Activated T-helper 1 cell treated with anti-CD3 and anti-CD28 coated beads, Interleukin-2, amount 50 U/mL, for 16 hours (primary cell): ENCODE measurements at places on chromosomes 13 and 19.

GRCh38 chr19:39842693-39843435 is 3.3 kb downstream of the FBL start:
- no peak for DNase-seq

DNA sequence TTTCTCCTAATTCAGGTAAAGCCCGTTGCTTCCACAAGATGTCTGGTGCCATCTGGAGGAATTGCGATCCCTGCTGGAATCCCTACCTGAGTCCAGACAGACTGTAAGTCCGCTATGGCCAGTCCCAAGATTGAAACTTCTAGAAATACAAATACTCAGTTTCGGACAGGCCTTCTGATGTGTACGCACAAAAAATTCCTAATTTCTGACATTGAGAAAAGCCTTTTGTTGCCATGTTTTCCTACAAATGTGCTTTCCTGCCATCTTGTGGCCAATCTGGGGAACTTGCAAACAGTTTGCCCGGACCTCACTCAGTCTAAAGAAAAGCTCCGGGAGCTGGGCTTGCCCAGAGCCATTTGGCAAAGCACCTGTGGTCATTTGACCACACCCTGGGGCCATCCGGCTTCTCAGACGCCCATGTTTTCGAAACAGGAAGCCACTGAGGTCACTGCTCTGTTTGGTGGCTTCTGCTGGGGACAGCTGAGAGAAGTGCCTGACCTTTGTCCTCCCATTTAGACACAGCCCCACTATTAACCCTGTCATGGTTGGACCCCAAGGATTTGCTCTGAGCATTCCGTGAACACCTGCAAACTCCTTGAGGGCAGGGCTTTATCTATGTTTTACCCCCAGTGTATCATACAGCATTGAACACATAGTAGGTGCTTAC is 79.4 kb downstream of the SLC15A1 start:
- DNase-seq, result no peak

- no peak for DNase-seq
Observed at GRCh38 chr19:6047256-6047655, 63.0 kb downstream of the RFX2 start.

GRCh38 chr19:35140207-35140961 is 1.8 kb downstream of the FXYD1 start:
- no peak for DNase-seq

DNA sequence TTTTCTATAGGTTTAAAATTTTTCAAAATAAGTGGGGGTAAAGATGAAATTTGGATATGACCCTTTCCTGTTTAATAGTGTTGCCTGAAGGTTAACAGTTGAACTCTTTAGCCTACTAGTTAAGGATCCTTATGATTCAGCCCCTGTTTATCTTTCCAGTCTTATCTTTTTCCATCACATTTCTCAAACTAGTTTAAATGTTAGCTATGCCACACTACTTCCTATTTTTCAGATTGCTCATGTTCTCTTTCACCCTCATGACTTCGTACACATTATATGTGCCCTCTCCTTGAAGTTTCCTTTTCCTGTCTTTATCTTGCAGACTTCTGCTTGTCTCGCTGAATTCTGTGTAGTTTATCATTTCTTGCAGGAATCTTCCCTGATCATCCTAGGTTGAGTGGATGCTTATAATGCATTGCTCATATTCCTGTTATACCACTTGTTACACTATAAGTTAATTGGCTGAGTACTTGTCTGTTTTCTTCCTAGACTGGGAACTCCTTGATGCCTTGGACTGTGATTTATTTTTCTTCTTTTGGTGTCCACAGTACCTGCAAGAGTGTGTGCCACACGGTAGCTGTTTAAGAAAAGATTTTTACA is 86.7 kb downstream of the FNDC3A start:
- DNase-seq, result no peak

DNA sequence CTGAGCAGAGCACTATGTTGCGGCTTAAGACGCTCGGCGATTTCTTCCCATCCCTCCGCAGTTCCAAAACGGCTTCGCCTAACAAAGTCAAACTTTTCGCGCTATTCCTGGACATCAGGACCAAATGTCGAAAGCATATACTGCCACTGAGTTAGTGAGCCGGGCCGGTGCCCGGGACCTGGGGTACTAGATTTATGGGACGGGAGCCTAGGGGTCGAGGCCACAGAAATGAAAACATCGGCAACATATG is 699 bp downstream of the RCBTB2 start:
- no peak for DNase-seq

- no peak for DNase-seq
Observed at GRCh38 chr13:86445206-86445605, 646.0 kb upstream of the SLITRK6 start.

DNA sequence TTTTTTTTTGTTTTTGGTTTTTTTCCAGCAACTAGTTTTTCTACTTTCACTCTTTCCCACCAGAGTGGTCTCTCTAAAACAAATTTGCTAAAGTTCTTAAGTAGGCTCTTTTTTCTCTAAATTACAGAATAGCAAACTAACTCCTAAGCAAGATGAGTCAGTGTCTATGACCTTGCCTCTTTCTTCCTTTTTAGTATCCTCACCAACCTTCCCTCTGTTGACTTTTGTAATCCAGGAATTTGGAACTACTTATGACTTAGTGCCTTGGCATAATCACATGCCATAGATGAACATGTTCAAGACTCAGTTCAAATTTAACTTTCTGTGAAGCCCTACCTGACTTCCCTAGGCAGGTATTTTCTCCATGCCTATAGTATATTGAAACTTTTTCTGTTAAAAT is 32.3 kb upstream of the AKAP11 start:
- no peak for DNase-seq

GRCh38 chr19:43532571-43532961 is 422 bp upstream of the ZNF575 start:
- DNase-seq, result no peak

- DNase-seq, result no peak
Observed at GRCh38 chr13:43305416-43305815, 282.0 kb downstream of the DNAJC15 start.

GRCh38 chr19:10636304-10636972 is 11.1 kb downstream of the SLC44A2 start:
- DNase-seq, result no peak

- no peak for DNase-seq
Observed at GRCh38 chr19:20254121-20254520, 87.1 kb downstream of the ZNF486 start.

- no peak for DNase-seq
Observed at GRCh38 chr19:16051254-16052025, 24.9 kb upstream of the TPM4 start.

DNA sequence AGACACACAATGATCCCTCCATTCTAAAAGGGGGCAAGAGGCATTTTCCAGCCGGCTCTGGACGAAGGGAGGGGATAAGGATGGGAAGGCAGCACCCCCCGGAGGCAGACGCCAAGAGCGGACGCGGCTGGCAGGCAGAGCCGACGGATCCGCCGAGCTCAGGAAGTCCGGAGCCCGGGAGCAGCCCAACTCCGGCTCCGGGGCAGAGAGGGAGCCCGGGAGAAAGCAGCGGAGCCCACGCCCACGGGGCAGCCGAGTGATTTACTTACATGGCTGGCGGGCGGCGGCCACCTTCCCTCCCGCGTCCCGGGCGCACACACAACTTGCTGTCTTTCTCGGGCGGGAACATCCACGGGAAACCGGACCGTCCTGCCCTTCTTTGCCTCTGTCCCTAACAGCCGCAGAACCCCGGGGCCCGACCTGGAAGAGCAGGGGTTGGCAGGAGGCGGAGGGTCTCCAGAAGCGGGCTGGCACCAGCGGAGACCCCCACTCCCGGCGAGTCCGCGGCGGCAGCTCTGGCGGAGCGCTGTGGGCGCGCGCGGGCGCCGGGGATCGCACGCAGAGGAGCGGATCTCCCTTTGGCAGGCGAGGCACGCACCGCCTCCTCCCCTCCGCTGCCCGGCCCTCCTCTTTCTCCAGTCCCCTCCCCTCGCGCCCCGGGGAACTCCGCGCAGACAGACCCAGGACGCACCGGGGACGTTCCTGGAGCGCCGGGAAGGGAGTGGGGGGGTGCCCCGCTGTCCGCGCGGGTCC is at the start of gene LHFPL6:
TSS of gene LHFPL6 (minus strand) at position 580 of the 753 bp plus-strand sequence.
- no peak for DNase-seq

GRCh38 chr13:78520425-78520824 is 82.9 kb downstream of the POU4F1 start:
- no peak for DNase-seq

- DNase-seq, result no peak
Observed at GRCh38 chr19:15015946-15016542, 33.2 kb upstream of the CASP14 start.

GRCh38 chr13:43924549-43925245 is 45.0 kb downstream of the LACC1 start:
- DNase-seq, result no peak

DNA sequence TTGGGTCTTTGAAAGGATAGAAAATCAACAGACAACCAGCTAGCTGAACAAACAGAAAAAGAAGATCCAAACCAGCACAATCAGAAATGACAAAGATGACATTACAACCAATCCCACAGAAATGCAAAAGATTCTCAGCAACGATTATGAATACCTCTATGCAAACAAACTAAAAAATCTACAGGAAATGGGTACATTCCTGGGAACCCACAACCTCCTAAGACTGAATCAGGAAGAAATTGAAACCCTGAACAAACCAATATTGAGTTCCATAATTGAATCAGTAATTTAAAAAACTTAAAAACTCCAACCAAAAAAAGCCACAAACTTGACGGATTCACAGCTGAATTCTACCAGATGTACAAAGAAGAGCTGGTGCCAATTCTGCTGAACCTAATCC is 20.9 kb upstream of the C1QTNF9B start:
- DNase-seq, result no peak

- no peak for DNase-seq
Observed at GRCh38 chr13:73035660-73036059, 23.1 kb upstream of the KLF5 start.

DNA sequence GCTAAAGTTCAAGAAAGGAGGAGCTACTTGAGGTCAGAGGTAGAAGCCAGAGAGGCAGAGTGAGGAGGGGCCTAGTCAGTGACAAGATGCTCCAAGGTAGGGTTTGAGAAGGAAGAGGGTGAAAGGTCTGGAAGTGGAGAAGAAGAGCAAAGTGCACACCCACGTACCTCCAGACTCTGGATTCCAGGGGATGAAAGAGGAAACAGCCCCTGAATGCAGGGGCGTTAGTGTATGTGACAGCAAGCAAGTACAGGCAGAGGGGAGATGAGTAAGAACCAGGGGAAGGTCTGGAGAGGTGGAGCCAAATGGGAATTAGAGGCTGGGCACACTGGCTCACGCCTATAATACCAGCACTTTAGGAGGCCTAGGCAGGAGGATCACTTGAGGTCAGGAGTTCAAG is 8.7 kb downstream of the RPS28 start:
- DNase-seq, result no peak

- no peak for DNase-seq
Observed at GRCh38 chr19:732148-733069, 18.5 kb upstream of the MISP start.
